NCI-H2081 treated with DMSO at 0.1 percent for 48 hours (cell line): ENCODE measurements at places on chromosomes 4 and X.
A peak's percentile ranks its signal among the peaks of the same experiment; 100 is the strongest.

DNA sequence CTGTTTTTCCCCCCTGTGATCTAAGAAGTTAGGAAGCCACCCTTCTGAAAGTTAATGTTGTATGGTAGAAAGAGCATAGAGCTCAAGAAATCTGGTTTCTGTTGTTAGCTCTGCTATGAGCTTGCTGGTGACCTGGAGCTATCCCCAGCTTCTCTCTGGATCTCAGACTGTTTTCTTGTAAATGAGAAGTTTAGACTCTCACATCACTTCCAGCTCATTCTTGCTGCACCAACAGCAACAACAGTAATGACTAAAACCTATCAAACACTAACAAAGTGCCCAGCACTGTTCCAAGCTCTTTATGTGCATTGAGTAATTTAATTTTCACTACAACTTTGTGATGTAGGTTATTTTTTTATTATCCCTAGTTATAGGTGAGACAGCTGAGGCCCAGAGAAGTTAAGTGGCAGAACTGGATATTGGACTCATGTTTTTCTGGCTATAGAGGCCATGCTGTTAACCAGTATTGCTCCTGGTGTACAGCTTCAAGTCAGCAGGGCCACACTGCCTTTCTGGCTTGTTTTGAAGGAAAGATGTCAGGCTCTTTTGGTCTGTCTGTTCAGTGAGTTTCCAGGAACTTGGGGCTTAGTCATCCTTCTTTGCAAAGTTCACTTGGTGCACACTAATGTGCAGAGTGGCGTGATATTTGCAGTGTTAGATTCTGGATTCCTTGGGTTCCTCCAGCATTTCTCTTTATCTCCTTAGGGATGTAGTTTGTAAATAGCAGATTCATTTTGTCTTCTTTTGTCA lies 27.8 kb upstream of the TMEM164 start:
- no peak for DNase-seq

DNA sequence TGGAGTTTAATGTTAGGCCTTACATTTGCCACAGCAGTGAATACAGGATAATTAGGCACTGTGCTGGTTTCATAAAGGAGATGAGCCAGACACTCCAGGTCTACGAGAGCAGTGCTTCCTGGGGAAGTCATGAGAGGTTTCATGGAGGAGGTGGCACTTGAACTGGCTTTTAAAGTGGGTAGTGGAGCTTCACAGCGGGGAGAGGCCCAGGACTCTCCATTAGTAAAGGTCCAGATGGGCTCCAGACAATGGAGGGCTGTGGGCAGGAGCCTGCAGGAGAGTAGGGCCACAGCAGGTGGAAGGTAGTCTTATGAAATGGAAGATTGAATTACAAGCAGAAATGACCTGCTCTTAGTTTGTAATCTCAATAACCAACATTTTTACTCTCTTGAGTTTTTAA lies 29.0 kb downstream of the CLDN22 start:
- DNase-seq = no peak

- no peak for DNase-seq
Measured at GRCh38 chrX:153527208-153527607, 9.8 kb downstream of the ATP2B3 start.

DNA sequence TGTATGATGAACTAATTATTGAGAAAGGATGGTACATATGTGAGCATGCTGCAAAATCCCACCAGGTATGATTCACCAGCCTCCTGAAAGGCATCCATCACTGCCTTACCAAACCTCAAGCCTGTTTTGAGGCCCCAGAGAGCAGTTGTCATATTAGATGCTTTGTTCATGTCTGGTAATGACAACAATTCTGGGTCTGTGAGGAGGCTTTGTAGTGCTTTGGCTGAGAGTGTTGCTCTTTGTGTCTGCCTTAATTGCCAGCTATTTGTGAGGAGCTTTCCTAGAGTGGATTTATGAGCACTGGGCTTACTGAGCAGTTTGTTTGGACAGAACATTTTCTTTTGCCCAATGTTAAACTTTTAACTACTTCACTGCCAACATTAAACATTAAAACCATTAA lies 69.2 kb downstream of the HEPH start:
- no peak for DNase-seq

DNA sequence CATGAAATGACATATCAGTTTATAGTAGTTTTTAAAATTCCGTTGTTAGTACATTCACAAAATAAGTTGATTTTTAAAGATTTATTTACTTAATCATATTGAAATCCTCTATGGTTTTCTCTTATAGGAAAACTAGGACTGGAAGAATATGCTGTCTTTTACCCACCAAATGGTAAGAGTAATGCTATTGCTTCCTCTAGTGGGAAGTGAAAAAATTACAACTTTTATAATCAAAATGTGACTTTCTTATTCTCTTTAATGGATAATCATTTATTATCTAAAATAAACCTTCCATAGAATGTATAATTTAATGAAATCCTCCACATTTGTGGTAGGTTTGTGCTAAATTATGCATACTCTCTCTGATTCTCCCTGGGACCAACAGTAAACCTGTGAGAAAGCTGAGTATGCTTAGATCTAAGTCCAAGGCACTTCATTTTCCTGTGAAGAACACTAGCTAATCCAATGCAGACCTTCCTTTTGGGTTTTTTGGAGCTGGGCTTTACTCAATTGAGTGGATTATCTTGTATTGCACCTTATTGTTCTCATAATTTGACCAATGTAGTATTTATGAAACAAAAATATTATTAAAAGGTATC lies 136.2 kb downstream of the TBC1D19 start:
- peak; percentile 15 for DNase-seq

- DNase-seq = no peak
Measured at GRCh38 chrX:6184900-6185515, 43.7 kb downstream of the NLGN4X start.

- DNase-seq = no peak
Measured at GRCh38 chrX:66016905-66017658, 22.8 kb downstream of the VSIG4 start.
